ENCODE measurements at places on chromosomes 5 and 9.

- DNase-seq, result peak; percentile 37
These were observed 92.2 kb downstream of the DOCK8 start for GRCh38 chr9:306907-307306.

DNA sequence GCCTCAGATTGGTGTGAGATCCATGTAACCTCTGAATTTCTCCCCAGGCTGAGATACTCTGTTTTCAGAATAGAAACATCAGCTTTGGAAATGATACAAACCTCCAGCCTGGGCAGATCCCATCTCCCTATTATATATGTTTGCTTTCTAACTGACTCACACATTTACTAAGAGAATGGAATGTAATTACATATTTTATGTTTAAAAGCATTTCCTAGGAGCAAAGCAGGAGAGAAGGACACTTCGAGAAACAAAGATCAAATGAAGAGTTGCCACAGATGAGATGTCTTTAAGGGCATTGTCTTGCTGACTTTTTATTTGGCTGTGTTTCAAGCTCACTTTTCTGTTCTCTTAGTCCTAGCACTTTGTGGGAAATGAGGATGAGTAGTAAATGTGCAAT lies 96.3 kb downstream of the CDH18 start:
- no peak for DNase-seq

DNA sequence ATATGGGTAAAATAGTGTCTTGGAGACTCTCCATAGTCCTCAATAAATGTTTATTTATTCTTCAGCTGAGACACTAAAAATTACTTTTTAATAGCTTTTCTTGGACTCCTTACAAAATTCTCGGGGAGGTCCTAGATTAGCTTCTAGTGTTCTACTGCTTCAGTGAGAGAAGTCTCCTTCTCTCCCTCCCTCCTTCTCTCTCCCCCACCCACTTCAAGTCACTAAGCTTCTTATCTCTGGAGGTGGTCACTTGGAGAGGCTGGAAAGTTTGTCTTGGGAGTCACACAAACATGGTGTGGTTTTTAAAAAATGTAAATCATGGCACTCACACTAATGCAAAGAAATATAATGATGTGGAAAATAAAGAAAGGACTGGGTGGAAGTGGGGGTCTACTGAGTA lies 64.1 kb downstream of the SEMA6A start:
- DNase-seq, result no peak

DNA sequence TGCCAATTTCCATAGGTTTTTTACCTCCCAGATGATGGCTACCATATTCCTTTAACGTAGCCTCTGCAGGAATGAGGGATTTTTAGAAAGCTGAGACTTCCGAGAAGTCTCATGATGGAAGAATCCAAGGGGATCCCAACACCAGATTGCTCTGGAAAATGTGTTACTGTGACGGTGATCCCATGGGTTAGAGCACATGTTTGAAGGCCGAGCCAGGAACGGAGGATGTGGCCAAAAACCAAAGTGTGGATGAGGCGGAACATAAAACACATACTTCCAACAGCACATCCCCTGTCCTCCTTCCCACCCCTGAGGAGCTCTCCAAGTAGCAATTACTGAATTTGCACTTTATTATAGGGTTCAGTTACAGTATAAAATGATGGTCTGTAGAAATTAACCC lies 82.6 kb downstream of the GPR21 start:
- no peak for DNase-seq

GRCh38 chr5:5140479-5141338 lies 579 bp downstream of the ADAMTS16 start:
- DNase-seq, result peak; percentile 53

DNA sequence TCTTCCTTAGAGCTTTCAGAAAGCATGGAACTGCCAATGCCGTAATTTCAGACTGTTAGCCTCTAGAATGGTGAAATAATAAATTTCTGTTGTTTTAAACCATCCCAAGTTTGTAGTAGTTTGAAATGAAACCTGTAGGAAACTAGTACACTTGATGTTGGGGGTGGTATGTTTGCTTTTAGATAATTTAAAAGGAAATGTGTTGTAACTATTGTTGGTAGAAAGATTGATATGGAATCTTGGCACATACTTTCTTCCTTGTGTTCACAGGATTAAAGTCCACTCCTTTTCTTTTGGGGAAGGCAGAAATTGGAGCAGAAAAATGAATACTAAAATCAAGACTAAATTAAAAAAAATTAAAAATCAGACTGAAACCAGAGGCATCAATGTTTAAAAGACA lies 66.0 kb upstream of the ARRDC3 start:
- DNase-seq, result no peak

DNA sequence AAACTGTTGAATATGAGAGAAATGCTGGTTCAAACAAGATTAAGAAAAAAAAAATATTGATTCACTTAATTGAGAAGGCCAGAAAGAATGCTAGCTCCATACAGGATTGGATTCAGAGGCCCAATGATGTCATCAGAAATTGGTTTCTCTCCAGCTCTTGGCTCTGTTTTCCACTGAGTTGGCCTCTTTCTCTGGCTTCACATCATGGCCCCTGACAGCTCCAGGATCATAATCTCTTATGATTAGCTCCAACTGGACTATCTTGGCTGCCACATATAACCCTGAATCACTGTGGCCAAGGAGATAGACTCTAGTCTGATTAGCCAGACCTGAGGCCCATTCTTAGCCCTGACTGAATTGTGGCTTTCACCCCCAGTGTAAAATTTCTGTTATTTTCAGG lies 244.7 kb upstream of the GRAMD2B start:
- no peak for DNase-seq

DNA sequence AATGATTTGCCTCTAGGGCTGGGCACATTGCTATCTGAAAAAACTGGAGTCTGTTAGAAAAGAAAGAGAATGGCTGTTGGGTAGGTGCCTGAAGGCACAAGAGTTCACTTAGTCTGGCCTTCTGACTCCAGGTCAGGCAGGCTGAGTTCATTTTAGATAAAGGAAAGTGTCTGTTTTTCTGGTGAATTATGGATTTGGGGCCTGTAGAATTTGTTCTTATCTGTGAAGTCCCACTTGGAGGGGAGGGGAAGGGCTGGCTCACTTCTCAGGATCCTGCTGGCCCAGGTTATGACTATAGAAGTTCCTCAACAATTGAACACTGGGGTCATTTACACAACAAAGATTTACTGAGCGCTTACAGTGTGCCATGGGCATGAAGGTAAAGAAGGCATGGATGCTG lies 11.5 kb upstream of the SEPTIN8 start:
- no peak for DNase-seq

GRCh38 chr5:92518318-92518904 lies 1062.6 kb downstream of the NR2F1-AS1 start:
- DNase-seq, result peak; percentile 59

DNA sequence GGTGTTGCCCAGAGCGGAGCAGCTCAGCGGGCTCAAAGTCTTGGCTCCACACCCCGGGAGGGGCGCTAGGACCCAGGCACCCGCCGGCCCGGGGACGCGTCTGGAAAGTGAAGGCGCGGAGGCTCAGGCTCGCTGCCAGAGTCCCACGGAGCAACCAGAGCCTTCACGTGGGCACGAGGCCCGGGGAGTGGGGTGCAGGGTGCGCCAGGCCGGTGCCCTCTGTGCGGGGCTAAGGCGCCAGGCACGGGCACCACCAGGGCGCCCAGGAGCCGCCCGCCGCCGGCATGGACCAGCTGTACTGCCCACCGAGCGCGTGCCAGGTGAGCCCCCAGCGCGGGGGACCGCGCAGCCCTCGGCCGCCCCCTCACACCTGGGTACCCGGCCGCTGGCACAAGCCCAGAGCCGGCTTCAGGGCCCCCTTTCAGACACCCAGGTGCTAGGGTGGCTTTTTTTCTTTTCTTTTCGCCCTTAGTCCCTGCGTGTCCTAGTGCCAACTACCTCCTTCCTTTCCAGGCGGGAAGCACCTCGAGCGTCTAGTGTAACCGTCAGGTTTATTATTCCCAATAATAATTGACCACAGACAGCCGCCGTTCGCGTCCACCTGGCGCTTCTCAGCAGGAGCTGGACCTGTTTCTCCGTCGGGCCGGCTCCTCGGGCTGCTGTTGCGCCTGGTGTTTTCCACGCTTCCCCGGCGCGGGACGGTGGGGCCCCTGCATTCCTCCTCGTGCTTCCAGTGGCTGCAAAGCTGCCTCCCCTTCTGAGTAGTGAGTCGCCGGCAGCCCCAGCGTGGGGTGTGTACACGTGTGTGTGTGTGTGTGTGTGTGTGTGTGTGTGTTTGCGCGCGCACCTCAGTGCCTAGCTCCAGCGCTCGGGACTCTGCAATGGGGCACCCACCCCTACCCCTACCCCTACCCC lies 30.1 kb upstream of the PDE8B start:
- DNase-seq, result peak; percentile 50

DNA sequence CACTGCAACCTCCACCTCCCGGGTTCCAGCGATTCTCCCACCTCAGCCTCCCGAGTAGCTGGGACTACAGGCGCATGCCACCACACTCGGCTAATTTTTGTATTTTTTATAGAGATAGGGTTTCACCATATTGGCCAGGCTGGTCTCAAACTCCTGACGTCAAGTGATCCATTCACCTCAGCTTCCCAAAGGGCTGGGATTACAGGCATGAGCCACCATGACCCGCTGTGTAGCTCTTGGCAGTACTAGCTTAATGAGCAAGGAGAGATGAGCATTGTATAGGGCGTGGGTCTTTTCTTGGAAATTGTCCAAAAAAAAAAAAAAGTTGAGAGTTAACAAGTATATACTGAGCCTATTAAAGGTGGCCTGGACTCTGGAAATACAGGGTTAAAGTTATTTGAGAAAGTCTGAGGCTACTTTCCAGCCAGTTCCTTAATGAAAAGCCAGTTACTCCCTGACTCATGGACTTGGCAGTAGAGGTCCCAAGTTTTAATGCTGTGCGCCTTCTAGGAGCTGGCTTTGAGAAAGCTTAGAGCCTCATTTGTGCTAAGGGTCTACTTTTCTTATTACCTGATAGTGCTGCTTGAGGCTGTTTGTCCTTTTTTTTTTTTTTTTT lies 4.2 kb upstream of the FGF18 start:
- no peak for DNase-seq

DNA sequence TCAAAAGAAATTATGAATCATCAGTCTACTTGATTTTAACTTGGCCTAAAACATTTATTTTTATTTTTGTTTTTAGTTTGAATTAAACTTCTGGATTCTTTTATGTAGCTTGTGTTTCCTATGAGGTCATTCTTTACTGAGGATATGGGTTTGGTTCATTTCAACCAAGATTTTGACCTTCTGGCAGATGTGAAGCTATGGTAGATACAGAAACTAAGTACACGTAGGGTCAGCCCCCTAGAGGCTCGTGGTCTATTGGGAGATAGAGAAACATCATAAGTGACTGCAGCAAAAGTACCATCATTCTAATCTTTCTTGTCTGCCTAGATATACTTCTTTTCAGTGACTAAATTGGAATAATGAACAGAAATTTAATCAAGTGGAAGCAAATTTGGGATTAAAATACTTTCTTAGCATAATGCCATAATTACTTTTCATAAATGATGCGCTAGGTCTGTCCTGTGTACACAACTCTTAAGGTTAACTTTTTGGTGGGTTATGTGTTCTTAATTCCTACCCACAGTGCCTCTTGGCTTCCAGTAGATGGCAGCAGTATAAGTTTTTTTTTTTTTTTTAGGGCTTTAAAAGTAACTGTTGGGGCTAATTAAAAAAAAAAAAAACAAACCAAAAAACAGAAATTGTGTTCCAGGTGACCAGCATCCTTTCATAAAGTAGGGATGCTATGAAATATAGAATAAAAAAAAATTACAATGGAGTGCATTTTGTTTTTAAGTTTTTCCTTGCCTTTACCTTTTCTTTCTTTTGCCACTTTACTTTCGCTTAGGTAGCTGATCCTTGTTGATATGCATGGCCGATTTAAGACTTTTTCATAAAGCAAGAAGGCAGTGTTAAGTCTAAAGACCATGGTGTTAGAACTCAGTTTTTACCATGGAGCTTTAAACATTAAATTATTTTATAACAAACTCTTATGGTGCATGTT lies 49.9 kb downstream of the LRRTM2 start:
- DNase-seq, result peak; percentile 41

GRCh38 chr5:18281947-18282581 lies 647.8 kb downstream of the TAF11L14 start:
- peak; percentile 54 for DNase-seq

DNA sequence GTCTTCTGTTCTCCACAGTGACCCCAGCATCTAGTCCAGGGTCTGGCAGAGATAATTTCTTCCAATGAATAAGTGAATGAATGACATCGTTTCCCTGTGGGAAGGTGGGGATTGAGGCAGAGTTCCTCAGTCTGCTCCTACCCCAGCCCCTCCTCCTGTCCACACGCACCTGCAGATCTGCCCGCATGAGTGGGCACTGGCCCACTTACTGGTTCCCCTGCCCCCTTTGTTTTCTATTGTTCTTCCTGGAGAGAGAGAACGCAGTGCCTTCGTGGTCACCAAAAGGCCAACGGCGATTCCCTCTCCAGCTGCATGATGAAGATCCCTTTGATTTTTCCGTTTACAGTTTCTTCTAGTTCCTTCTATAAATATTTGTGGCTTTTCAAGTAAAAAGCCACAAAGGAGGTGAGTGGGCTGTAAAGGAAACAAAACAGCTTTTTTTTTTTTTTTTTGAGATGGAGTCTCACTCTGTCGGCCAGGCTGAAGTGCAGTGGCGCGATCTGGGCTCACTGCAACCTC lies 5.8 kb upstream of the FPGS start:
- no peak for DNase-seq

DNA sequence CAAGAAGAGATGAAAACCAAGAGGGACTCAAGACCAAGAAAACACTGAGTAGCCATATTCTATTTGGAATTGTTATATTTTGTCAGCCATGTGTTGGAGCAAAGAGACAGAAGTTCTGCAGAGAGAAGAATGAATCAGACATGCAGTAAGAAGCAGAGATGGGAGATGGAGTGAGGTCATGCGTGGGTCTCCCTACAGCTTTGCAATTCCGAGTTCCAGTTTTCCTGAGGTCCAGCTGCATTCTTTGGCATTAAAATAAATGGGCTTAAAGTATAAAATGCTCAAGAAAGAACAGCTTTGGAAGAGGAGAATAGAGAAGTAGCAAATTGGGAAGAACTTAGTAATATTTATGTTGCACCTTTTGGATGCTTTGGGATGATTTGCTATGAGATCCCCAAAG lies 361.6 kb downstream of the NPR3 start:
- no peak for DNase-seq

- DNase-seq, result no peak
These were observed 4.5 kb downstream of the PURA start for GRCh38 chr5:140118302-140118936.

- DNase-seq, result no peak
These were observed 195.5 kb downstream of the ANXA1 start for GRCh38 chr9:73347123-73347522.

GRCh38 chr9:123834218-123834888 lies 95.6 kb downstream of the DENND1A start:
- DNase-seq, result peak; percentile 37

GRCh38 chr9:106911951-106912350 lies 49.0 kb downstream of the ZNF462 start:
- no peak for DNase-seq

GRCh38 chr5:25694801-25695200 lies 1050.0 kb upstream of the CDH10 start:
- no peak for DNase-seq

- DNase-seq, result no peak
These were observed 91.1 kb upstream of the FBN2 start for GRCh38 chr5:128629157-128629556.

- no peak for DNase-seq
These were observed 64.2 kb downstream of the PCA3 start for GRCh38 chr9:76828447-76828846.

All from D341Med (cell line).